ENCODE measurements at places on chromosomes 3 and 15.

DNA sequence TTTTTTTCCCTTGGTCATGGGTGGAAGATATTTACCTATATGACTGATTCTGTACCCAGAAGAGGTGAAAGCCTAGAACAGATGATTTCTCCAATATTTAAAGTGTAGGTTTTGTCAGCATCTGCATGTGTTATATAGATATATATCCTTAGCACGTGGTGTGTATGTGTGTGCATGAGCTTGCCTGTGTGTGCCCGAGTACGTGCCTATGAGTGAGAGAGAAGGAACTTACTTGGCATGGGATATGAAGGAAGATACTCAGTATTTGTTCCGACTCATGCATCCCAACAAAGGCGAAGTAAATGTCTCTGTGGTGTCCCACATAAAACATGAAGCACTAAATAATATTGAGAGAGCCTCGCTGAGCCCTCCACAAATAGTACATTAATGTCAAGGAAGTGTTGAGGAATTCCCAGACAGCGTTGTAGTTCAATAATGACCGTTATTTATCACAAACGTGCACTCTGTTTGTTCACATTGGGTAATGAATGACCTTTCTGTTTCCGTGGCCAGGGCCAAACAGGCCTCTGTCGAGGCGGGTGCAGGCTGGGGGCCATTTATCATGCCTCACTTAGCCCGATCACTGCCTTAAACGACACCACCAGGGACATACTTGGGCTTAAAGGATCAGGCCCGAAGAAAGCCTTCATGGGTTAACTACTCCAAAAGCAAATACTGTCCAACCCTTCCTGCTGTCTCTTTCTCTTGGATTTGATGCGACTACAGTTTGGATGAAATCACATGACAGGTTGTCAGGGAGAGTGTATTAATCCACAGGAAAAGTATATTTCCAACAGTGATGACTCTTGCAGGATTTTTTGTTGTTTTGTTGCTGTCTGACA is 267.7 kb downstream of the PTPRG start:
- no peak for DNase-seq

DNA sequence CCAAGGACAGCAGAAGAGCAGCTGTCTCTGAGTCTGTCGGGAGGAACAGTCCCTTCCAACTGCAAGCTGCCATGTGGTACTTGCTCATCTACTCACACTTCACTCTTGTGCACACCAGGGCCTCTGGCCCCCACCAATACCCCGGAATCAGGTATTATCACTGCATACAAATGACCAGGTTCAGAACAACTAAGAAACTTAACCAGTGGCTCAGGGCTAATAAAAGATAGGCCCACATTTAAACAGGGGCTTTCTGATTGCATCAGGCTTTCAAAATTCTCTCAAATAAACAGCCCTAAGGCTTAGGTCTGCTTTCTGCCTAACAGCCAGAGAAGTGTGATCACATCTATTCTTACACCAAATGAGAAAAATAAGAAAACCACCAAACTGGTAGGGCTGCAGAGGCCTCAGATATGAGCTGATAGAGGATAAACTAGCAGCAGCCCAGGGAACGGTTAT is 20.7 kb downstream of the CCDC12 start:
- no peak for DNase-seq

- DNase-seq: no peak
These were observed 47.9 kb downstream of the PEAK1 start for GRCh38 chr15:77371850-77372563.

- no peak for DNase-seq
These were observed 13.8 kb downstream of the WDR93 start for GRCh38 chr15:89704411-89704810.

GRCh38 chr15:52483707-52484106 is 45.0 kb downstream of the MYO5A start:
- no peak for DNase-seq

DNA sequence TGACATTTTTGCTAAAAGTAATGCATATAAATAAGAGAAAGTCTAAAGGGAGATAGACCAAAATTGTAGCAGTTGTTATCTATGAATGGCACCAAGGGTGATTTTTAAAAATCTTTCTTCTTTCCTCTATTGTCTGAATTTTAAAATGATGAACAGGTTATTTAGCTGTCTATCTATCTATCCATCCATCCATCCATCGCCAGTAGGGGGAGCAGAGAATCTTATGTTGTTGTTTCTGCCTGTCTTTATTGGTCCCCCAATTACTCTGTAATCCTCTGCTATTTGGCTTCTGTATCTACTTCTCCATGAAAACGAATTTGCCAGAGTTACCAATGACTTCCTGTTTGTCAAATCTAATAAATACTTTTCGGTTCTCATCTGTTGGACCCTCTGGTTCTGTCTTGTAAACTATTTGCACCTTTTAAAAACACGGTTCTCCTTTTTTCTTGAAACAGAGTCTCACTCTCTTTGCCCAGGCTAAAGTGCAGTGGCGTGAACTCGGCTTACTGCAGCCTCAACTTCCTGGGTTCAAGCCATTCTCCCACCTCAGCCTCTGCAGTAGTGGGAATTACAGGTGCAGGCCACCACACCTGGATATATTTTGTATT is 86.0 kb downstream of the ECT2 start:
- no peak for DNase-seq

GRCh38 chr3:142263112-142263511 is 37.7 kb upstream of the GK5 start:
- no peak for DNase-seq

DNA sequence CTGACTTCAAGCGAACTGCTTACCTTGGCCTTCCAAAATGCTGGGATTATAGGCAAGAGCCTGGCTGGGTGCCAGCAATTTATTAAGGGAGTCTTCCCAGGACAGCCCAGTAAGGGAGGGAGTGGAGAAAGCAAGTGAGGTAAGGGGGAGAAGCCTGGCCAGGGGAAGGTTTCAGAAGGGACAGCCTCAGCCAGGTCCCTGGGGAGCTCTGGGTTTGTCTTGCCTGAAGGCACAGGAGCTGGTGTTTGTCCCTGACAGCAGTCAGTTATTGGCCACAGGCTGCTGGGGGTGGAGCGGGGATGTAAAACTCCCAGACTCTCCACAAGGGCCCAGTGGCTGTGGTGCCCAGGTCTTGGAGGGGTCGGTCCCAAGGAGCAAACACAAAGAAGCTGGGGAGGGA is 33.0 kb upstream of the CDCP1 start:
- no peak for DNase-seq

GRCh38 chr15:60656481-60656880 is 177.5 kb upstream of the ICE2 start:
- DNase-seq: no peak

DNA sequence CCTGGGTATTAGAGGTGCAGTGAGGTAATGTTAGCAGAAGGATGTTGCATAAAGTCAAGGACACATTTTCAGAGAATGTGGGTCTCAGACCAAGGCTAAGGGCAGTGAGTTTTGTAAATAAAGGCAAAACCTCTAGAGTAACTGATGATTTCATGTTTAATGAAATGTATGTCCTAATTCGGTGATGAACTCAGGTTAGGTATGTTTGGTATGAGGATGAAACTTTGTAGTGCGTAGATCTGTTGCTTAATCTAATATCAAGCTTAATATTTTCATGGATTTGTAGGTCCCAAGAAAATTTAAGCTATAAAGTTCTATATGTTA is 3.6 kb downstream of the USP50 start:
- DNase-seq: no peak

DNA sequence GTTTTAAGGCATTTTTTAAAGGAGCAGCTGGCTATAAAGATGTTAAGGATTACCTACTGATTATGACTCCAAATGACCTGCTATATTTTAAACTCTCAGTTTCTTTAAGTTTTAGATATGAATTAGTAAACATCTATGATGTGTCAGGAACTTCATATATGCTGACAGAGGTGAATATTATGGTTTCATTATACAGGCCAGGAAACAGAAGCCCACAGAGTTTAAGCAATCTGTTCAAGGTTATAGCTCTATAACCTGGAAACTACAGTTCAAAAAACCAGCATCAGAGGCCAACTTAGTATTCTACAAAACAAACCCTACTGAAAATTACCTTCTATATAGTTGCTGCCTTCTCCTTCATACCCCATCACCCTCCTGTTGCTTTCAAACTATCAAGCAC is 17.4 kb downstream of the PLSCR4 start:
- DNase-seq: no peak
